Progenitor cell of endocrine pancreas (in vitro differentiated cells): ENCODE measurements at places on chromosomes 3 and 15. TPM values are rescaled to one million over a fixed set of nuclear protein-coding genes. Genes with fewer than 3 reads are reported as not detected.

- no peak for DNase-seq
- H3K27me3 ChIP-seq: no peaks in the 10 kb centered on the region
- H3K4me3 ChIP-seq: no peak overlapping the region
- H3K4me1 ChIP-seq: peaks cover 5% of the 10 kb centered on the region
These were observed 294.6 kb downstream of the MEX3B start for GRCh38 chr15:81751256-81751655.

GRCh38 chr3:152309535-152310307 is 41.0 kb downstream of the MBNL1 start:
- no peaks in the 10 kb centered on the region for H3K27me3 ChIP-seq
- peaks cover 41% of the 10 kb centered on the region for H3K4me1 ChIP-seq
- H3K36me3 ChIP-seq: no peaks in the 10 kb centered on the region
- no peak for DNase-seq

- H3K27ac ChIP-seq: no peak overlapping the region
- no peak overlapping the region for H3K4me3 ChIP-seq
- H3K27me3 ChIP-seq: peaks cover 17% of the 10 kb centered on the region
- no peak for DNase-seq
- peaks cover 1% of the 10 kb centered on the region for H3K4me1 ChIP-seq
These were observed 38.1 kb upstream of the CHRNB4 start for GRCh38 chr15:78679089-78679511.

GRCh38 chr15:90086868-90087268 is 15.4 kb downstream of the IDH2 start:
- peak overlapping the region; percentile 36 for H3K27ac ChIP-seq
- H3K27me3 ChIP-seq: no peaks in the 10 kb centered on the region
- H3K4me1 ChIP-seq: no peaks in the 10 kb centered on the region
- no peak for DNase-seq

DNA sequence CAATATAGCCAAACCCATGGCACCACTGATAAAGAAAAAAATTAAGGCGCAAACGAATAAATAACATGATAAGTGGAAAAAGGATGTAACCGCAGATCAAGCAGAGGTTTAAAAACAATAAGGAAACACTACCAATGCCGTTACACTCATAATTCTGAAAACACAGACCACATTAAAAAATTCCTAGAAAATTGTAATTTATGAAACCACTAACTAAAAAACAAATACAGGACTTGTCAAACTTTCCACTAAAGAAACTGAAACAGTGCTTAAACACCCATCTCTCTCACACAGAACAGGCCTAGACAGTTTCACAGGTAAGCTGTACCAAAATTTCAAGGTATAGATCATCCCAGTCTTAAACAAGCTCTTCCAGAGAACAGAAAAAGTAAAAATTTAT is 28.4 kb downstream of the PCSK6 start:
- peaks cover 53% of the 10 kb centered on the region for H3K27me3 ChIP-seq
- peaks cover 3% of the 10 kb centered on the region for H3K36me3 ChIP-seq
- H3K27ac ChIP-seq: no peak overlapping the region
- peaks cover 21% of the 10 kb centered on the region for H3K4me1 ChIP-seq
- H3K4me3 ChIP-seq: no peak overlapping the region
- no peak for DNase-seq

DNA sequence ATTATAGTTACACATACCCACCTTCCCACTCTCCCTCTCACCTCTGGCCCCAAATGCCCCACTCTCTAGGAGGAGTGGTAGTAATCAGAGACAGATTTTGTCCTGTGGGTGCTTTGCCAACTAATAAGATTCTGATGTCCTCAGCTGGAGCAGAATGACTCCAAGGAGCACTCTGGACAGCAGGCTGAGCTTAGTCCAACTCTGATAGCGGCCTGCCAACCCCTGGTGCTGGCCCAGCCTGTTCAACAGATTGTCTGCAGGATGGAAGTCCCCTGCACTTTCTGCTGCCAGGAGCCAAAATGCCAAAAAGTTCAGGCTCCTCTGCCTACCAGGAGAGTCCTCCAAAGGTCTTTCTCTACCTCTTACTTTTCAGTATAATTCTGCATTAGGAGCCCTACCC is 160.5 kb upstream of the UMPS start:
- H3K36me3 ChIP-seq: peaks cover 2% of the 10 kb centered on the region

DNA sequence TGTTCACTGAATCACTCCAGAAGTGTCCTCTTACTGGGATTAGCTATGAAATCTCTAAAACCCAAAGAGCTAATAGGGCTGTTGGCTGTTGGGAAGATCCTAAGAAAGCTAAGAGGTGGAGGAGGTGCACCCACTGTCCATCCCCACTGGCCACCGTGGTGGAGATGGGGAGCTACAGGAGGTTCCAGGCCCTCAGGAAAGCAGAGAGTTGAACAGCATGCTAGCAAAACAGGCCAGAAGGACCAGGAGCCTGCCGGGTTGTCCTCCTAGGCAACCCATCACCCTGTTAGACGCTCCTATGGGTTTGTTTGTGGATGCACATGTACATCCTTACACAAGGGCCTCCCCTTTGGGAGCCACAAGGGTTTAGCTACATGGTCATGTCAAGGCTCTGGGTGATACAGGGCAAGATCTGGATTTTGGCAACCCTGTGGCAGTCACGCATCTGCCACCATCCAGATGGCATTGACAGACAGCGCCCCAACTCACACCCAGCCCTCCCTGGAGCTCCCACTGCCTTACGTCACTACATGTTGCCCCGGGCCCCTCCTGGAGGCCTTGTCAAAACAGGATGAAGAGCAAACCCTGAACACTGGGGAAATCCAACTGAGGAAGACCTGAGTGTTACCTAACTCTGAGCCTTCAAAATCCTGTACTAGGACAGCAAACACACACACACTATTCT is 208.1 kb downstream of the SLCO3A1 start:
- peaks cover 15% of the 10 kb centered on the region for H3K27me3 ChIP-seq
- no peak overlapping the region for H3K4me3 ChIP-seq
- DNase-seq: no peak
- H3K4me1 ChIP-seq: no peaks in the 10 kb centered on the region

DNA sequence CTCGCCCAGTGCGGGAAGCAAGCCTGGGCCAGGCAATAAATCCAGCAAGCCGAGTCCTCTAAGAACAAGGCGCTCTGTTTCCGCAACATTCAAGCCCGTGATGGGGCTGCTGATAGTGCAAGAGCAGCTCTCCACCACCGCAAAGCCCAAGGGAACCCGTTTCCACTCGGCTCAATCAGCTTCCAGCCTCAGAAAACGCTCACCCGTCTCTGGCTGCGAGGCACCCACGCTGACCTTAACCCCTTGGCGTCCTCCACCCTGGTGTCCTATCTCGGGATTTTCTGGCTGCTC is 17.8 kb downstream of the SPATA12 start:
- peaks cover 5% of the 10 kb centered on the region for H3K36me3 ChIP-seq
- peak overlapping the region; percentile 74 for H3K4me3 ChIP-seq
- peak; percentile 19 for DNase-seq
- peak overlapping the region; percentile 79 for H3K27ac ChIP-seq
- H3K4me1 ChIP-seq: peaks cover 13% of the 10 kb centered on the region

DNA sequence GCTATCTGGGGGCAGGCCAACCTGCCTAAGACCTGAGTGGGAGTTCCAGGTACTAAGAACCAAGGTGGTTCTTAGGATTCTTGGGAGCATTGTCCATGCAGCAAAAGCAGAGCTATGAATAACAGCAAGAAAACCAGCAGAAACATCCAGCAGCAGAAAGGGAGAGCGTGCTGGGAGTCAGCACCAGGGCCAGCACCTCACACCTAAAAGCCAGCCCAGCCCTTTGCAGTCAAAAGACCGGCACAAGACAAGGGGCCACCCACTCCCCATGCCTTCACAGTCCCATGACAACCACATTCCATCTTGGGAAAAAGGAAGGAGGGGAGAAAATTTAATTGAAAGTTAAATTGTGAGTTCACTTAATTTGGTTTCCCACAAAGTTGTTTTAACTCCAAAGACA is 364.9 kb downstream of the AGBL1 start:
- no peak for DNase-seq
- peaks cover 3% of the 10 kb centered on the region for H3K4me1 ChIP-seq
- H3K27me3 ChIP-seq: peaks cover 2% of the 10 kb centered on the region

GRCh38 chr15:85314146-85314545 is 66.3 kb upstream of the AKAP13 start:
- H3K4me1 ChIP-seq: no peaks in the 10 kb centered on the region
- no peaks in the 10 kb centered on the region for H3K36me3 ChIP-seq
- DNase-seq: no peak
- no peak overlapping the region for H3K4me3 ChIP-seq
- H3K27me3 ChIP-seq: no peaks in the 10 kb centered on the region
- no peak overlapping the region for H3K27ac ChIP-seq

- H3K27ac ChIP-seq: no peak overlapping the region
- DNase-seq: no peak
- H3K27me3 ChIP-seq: no peaks in the 10 kb centered on the region
- no peaks in the 10 kb centered on the region for H3K36me3 ChIP-seq
These were observed 33.1 kb downstream of the GASK1A start for GRCh38 chr3:43012174-43012573.

DNA sequence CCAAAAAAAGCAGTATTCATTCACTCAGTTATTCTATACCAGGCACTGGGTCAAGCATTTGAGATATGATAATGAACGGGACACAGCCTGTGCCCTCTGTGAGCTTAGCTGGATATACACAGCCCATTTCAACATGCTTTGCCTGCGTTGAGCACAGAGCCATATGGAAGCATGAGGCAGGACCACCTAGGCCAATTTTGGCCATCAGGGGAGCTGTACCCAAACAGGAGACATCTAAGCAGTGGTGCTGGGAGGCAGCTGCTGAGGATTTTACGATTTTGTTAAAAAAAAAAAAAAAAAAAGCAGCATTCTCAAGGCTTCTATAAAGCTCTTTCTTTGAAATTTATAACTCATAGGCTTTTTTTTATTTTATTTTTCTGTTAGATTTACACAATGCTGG is 87.2 kb upstream of the SLC2A2 start:
- peaks cover 2% of the 10 kb centered on the region for H3K4me1 ChIP-seq
- H3K27ac ChIP-seq: no peak overlapping the region
- no peak for DNase-seq
- peaks cover 1% of the 10 kb centered on the region for H3K36me3 ChIP-seq

DNA sequence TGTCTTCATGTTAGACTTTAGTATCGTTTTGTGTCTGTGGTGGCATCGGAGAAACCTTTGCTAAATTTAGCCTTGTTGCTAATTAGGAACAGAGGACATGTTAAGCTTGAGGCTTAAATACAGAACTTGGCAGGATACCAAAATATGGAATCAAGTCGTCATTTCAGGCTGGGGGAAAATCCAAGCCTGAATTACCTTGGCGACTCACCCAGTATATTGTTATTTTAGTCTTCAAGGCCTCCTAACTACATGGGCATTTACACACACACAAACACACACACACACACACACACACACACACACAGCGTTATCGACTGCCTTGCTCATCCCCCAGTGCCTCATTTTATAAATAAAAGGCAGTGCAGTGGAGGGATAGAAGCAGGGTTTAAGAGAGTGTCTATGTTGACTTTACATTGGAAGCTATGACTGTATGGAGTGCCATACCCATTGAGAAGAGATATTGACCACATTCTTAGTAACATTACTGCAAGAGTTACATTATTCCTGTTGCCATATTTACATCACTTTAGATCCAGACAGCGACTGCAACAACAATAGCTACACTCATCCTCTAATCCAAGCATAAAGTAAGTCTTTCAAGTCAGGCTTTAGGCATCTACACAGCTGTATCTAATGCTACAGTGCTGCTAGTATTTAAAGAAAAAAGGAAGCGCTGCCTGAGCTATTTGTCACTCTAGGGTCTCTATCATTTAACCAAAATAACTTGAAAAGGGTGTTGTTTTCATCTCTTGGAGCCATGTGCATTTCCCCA is 210.8 kb upstream of the SEMA6D start:
- H3K4me1 ChIP-seq: no peaks in the 10 kb centered on the region
- no peak overlapping the region for H3K27ac ChIP-seq
- H3K27me3 ChIP-seq: no peaks in the 10 kb centered on the region
- H3K4me3 ChIP-seq: no peak overlapping the region

DNA sequence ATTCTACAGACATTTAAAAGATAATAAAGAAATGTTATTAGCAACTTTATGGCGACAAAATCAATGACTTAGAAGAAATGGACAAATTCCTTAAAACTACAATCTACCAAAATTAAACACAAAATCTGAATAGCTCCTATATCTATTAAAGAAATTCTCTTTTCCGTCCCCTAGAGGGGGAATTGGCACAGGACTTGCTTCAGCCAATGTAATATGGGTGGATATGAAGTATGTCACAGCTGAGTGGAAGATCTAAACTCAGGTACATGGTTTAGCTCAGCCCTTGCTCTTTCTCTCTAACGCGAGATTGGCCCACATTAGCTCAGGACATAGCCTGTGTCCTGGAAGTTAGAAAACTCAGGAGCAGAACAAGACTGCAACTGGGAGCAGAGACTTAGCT is 79.3 kb downstream of the DNAH12 start:
- H3K27ac ChIP-seq: no peak overlapping the region
- no peaks in the 10 kb centered on the region for H3K4me1 ChIP-seq
- H3K27me3 ChIP-seq: no peaks in the 10 kb centered on the region
- no peak overlapping the region for H3K4me3 ChIP-seq
- H3K36me3 ChIP-seq: no peaks in the 10 kb centered on the region
- DNase-seq: no peak

DNA sequence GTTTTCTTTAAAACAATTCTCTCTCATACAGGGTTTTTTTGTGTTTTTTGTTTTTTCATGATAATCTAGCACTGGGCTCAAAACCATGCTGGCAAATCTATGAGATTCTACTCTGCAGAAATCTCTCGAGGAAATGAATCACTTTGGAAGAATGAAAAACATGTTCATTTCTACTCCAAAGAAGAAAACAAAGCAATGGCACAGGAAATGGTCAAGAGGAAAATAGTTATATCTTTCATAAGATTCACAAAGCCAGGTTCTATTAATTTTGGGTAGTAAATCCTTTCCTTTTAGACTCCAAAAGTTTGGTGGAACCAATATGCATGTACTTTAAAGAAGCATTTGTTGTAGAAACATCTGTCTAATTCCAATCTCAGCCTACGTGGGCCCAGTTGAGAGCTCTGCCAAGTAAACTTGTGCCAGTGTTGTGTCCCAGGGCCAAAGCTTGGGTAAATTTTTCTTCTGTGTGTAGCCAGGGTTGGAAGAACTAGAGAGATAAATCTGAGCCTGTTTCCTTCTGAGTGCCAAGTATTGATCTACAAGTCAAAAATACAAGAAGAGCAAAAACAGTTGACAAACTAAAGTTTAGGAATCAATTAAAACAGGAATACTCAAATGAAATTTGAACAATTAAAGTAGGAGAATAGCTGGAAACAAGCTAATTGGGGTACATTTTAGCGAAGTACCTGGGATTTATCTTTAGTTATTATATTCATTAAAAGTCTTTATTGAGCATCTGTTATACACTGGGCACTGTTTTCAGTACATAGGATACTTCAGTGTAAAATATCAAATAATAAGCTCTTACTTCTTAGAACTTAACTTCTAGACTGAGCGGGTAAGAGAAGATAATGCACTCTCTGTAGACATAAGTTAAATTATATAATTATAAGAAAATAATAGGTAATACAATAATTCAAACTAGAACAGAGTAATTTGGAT is 657.5 kb upstream of the NECTIN3 start:
- H3K27ac ChIP-seq: peak overlapping the region; percentile 38
- no peak for DNase-seq
- H3K36me3 ChIP-seq: no peaks in the 10 kb centered on the region
- no peaks in the 10 kb centered on the region for H3K27me3 ChIP-seq

GRCh38 chr15:31261266-31262142 is 65.1 kb upstream of the KLF13 start:
- no peak for DNase-seq
- H3K36me3 ChIP-seq: no peaks in the 10 kb centered on the region
- peaks cover 3% of the 10 kb centered on the region for H3K27me3 ChIP-seq
- no peak overlapping the region for H3K4me3 ChIP-seq
- H3K4me1 ChIP-seq: peaks cover 10% of the 10 kb centered on the region

Gene TNFAIP8L3
- total RNA-seq: 0.27 TPM in 1 of 2 replicates, not detected in the other

Gene MESP1
- 0.50 and 0.51 TPM in 2 replicates for total RNA-seq

Gene PLA2G4B
- total RNA-seq: 13.1 and 13.8 TPM in 2 replicates

Gene POTEB3
- not detected in 2 replicates for total RNA-seq

Gene PCOLCE2
- 2.0 and 2.2 TPM in 2 replicates for total RNA-seq

Gene TTLL13
- 0.69 TPM in 1 of 2 replicates, not detected in the other for total RNA-seq

Gene CCR2
- total RNA-seq: not detected in 2 replicates

Gene GRAMD1C
- total RNA-seq: 1.7 and 2.4 TPM in 2 replicates

Gene CRYBG3
- total RNA-seq: 5.7 and 6.0 TPM in 2 replicates

Gene SLC28A1
- total RNA-seq: not detected in 2 replicates
